ENCODE measurements at places on chromosomes 7 and 10. TPM values are rescaled to one million over a fixed set of nuclear protein-coding genes. Genes with fewer than 3 reads are reported as not detected.

The ITPRID1 gene
- polyA plus RNA-seq = not detected

DNA sequence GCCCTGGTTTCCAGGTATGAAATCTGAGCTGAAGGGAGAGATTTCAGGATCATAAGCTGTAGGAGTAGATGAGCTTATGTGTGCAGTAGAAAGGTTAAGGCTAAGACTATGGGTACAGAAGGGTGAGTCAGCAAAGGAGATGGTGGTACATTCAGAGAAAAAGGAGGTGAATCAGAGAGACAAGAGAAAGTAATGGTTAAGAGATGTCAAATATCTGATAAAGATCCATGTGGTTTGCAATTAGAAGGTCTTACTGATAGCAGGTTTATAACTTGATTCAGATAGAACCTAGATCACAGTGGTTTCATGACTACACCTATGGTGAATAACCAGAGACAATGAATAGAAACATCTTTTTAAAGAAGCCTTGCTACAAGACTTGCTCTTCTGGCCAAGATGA lies 4.5 kb upstream of the NPY start:
- no peaks in the 10 kb centered on the region for H3K4me1 ChIP-seq
- H3K36me3 ChIP-seq = no peaks in the 10 kb centered on the region
- H3K4me3 ChIP-seq = no peak overlapping the region
- no peak for DNase-seq

DNA sequence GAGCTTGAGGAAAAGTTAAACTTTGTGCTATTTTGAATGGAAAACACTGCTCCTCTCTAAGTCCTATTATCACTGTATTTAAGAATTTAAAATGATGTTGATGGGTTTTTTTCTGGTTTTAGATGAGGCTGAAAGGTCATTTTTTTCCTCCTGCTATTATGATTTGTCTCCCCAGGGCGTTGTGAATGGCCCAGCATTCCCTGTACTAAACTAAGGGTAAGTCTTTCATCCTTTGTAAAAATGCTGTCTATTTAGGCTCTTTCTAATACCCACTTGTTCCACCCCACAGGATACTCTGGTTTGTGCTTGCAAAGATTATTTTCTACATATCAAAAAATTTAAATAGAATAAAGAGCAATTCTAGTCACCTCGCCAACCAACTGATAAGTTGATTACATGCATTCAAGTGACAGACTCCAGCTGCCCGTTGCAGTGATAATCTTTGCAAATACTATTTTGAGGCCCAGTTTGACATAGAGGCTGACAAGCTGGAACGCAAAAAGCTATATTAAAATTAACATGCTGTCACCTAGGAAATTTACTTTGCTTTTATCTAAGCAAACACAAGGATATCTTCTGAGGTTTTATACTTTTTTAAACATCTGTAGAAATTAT lies 222.3 kb upstream of the TMEM229A start:
- no peak overlapping the region for H3K4me3 ChIP-seq
- no peak overlapping the region for H3K27ac ChIP-seq
- H3K27me3 ChIP-seq = no peaks in the 10 kb centered on the region
- peaks cover 5% of the 10 kb centered on the region for H3K4me1 ChIP-seq
- no peak for DNase-seq

GRCh38 chr7:30683816-30684215 lies 1.6 kb upstream of the CRHR2 start:
- H3K27me3 ChIP-seq = peaks cover 38% of the 10 kb centered on the region
- DNase-seq = no peak
- no peak overlapping the region for H3K4me3 ChIP-seq
- H3K4me1 ChIP-seq = peaks cover 18% of the 10 kb centered on the region
- H3K27ac ChIP-seq = no peak overlapping the region

DNA sequence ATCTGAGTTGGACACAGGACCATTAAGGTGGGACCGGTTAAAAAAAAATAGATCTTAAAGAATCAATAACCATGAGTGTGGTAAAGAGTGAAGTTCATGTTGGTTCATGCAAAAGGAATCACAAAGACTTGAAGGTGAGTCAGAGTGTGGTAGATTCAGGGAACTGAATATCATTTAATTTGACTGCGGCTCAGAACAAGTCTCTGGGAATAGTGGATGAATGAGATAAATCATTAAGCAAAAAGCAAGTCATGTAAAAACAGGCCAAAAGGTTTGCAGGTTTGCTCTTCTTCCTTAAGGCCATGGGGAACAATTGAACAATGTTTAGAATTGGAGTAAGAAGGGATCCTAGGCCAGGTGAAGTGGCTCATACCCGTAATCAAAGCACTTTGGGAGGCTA lies 385.8 kb downstream of the ETV1 start:
- H3K27me3 ChIP-seq = no peaks in the 10 kb centered on the region
- no peaks in the 10 kb centered on the region for H3K4me1 ChIP-seq

All from heart left ventricle (tissue), 16 donors.